GM06990 (cell line): ENCODE measurements at places on chromosomes 16 and 17.

- no peak for DNase-seq
Measured at GRCh38 chr16:19923396-19923795, 38.7 kb upstream of the GPRC5B start.

DNA sequence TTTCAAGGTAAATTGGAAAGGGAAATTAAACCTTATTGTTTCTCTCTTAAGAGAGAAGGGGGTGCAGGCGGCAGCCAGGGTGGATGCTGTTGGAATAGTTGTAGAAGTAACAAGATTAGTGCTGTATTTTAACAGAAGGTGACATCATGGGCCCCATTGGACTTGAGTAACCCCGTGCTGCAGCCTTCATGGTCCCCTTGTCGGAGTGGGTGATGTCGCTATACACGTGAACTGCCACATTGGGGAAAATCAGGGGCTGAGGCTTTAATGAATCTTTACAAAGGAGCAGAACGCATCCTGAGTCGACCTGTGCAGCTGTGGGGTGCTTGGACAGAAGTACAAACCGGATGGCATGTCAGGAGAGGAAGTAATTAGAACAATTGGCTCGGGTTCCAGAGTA, 3.2 kb downstream of the SNX11 start:
- DNase-seq: peak; percentile 45

- DNase-seq: peak; percentile 57
Measured at GRCh38 chr17:80264205-80265075, 3.8 kb downstream of the RNF213 start.

GRCh38 chr16:4765511-4766474, 1.2 kb downstream of the ZNF500 start:
- no peak for DNase-seq

GRCh38 chr16:74997042-74997491, 1.8 kb upstream of the ZNRF1 start:
- no peak for DNase-seq

- no peak for DNase-seq
Measured at GRCh38 chr16:80759419-80760162, 44.8 kb downstream of the CDYL2 start.

DNA sequence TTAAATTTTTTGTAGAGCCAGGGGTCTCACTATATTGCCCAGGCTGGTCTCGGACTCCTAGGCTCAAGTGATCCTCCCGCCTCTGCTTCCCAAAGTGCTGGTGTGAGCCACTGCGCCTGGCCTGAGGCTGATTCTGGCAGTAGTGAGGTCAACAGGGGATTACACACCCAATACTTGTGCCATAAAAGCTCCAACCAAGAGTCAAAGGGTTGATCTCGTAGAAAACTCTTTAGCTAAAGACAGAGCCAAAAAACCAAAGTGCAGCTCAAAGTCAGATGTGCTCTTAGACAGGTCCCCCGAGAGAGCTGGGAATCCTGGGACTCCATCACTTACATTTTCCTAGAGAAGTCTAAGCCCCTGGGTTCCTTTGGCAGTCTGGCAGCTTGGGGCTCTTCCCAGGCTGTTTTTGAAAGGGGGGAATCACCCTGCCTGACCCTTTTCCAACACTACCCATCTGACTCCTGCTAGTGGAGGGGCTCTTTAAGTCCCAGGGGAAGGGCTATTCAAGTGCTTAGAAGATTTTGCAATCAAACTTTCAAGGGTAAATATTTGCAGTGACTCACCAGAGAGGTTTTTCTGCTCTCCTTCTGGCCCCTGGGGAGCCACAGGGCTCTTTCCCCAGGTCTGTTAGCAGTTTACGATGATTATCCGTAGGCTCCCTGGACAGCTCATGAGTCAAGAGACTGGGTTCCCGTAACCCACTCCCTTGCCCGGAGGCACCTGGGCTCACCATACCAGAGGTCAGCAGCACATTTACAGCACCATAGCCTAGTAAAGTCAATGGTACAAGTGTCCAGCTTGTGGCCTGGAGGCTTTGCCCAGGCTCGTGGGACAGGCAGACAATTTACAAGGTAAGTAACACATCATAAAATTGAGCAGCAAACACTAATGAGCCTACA, 408.7 kb downstream of the SLC39A11 start:
- no peak for DNase-seq

GRCh38 chr16:85303354-85303883, 191.1 kb upstream of the CIBAR2 start:
- peak; percentile 74 for DNase-seq

DNA sequence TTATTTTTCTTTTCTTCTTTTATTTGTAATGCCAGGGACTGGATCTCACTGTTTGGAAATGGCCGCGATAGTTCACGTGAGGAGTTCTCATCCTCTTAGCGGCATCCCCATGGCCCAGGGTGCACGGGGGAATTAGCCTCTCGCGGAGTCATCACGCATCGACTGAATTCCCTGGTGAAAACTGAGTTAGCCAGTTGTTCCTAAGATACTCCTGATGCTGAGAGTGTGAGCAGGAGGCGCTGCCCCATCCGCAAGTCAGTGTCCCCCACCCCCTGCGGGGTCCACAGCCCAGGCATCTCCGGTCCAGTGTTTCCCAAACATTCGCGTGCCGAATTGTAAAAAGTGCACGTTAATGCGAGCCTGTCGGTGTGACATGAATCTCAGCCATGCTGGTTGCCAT, 277.2 kb downstream of the CPPED1 start:
- DNase-seq: no peak

DNA sequence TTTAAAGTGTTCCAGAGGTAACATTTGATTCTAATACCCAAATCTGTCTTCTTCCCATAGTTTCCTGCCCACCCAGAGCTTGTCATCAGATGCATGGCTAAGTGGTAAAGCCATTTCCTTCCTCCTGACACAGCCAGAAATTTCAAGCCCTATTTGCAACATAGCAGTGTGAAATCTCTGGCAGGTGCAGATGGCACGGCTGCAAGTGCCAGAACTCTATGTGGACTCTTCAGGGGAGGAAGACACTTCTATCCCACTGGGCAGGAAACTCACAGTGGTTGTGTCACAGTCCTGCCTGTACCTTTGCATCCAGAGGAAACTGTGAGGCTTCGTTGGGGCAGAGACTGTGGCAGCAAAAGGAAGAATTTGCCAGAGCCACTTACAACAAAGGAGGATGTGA, 13.2 kb downstream of the DYNLRB2 start:
- DNase-seq: no peak

DNA sequence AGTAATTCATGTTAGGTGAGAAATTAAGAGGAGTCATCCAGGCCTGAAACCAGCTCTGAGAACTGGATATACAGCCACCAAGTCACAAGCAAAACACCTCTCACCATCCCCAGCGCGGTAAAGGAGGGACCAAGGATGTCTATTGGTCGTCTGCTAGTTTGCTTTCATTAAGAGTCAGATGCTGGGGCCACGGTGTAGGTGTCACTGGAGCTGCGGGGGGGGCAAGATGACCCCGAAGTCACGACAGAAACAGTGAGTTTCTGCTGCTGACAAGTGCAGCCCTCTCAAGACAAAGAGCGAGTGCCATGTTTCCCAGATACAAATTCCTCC, 790 bp downstream of the NCBP3 start:
- peak; percentile 46 for DNase-seq

- no peak for DNase-seq
Measured at GRCh38 chr16:30787613-30788378, 791 bp upstream of the ZNF629 start.

GRCh38 chr16:30491744-30492308, 19.3 kb downstream of the ITGAL start:
- no peak for DNase-seq

DNA sequence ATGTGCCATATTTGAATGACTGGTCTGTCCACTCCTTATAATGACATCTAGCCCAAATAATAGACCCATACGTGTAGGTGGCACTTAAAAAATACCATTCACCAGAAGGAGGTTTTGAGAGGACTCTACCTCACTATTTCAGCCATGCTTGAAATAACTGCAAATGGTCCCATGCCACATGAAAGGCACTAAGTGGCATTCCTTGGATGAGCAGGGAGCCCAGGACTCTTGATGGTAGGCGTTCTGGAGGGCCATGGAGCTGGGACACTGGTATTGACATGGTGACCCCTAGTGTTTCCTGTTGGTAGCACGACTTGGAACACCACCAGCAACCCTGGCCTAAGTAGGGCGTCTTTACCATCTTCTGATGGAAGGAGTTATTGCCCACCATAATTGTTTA, 148.7 kb upstream of the ZFHX3 start:
- peak; percentile 13 for DNase-seq

- DNase-seq: no peak
Measured at GRCh38 chr17:14318109-14318917, 17.4 kb downstream of the HS3ST3B1 start.

DNA sequence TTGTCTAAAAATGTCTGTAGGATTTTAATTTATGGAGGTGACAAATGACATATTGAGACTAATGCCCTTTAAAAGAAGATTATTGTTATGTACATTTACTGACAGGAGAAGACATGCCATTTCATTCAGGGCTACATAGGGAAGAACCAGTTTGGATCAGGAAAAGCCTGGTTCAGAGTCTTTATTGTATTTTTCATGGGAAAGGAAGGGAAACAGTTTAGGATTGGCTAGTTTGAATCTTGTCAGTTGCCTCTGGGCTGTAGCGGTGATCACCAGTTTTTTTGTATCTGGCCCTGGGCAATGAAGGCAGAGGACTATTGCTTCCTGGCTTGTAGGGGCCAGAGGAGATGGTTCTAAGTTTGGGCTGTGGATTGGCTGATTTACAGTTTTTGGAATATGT, 31.8 kb downstream of the NSRP1 start:
- DNase-seq: no peak

DNA sequence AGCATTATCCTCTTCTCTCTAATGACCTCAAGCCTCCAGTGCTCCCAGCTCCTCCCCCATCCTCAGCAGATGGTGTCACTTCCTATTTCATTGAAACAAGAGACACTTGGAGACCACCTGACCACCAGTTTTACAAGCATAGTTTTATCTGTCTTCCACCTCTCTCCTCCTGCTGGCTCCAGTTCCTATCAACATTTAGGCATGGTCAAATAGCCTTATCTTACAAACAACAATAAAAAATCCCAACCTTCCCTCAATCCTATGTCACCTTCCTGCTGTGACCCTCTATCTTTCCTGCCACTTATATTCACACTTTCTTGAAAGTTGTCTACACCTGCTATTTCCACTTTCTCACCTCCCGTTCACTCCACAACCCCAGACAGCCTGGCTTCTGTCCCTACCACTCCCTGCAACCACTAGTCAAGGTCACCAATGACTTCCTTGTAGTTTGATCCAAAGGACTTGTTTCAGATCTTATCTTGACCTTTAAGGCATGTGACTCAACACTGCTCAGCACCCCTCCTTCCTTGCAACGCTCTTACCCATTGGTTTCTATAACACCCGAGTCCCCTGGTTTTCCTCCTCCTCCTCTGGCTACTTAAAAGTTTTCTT, 4.3 kb upstream of the NTN1 start:
- no peak for DNase-seq

DNA sequence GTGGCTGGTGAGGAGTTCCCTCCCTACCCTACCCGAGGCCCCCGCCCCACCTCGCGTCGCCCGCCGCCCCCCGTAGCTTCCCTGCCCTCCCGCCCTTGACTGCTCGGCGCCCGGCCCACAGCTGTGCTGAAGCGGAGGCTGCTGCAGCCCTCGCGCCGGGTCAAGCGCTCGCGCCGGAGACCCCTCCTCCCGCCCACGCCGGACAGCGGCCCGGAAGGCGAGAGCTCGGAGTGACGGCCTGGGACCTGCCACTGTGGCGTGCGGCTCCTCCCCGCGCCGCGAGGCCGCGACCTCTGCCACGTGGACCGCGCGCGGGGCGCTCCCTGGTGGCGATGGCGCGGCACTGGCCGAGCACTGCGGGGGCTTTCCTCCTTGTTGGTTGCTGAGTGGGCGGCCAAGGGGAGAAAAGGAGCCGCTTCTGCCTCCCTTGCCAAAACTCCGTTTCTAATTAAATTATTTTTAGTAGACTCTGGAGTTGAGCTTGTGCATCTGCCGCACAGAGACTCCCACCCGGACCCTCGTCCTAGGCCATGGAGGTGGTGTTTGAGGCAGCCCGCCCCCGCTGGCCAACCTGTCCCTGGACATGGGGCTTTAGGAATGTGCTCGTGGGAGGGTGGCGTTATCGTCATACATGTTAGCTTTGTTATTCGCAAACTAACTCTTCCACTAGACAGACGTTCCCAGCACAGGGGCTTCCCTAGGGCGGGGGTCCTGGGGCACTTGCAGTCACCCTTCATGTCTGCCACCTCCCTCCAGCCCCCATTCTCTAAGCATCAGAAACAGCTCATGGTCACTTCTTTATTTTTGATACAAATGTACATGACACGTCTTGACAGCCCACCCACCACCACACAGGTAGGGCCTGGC, 4.4 kb downstream of the TP53I13 start:
- DNase-seq: no peak

DNA sequence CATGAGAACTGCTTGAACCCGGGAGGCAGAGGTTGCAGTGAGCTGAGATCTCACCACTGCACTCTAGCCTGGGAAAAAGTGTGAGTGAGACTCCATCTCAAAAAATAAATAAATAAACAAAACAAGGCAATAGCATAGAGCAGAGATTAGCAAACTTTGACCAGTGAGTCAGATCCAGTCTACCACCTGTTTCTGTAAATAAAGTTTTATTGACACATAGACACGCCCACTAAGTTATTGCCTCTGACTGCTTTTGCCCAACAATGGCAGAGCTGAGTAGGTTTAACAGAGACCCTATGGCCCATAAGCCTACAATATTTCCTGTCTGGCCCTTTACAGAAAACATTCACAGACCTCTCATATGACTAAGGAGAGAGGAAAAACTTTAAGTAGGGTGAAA, 44.3 kb downstream of the XYLT1 start:
- no peak for DNase-seq

DNA sequence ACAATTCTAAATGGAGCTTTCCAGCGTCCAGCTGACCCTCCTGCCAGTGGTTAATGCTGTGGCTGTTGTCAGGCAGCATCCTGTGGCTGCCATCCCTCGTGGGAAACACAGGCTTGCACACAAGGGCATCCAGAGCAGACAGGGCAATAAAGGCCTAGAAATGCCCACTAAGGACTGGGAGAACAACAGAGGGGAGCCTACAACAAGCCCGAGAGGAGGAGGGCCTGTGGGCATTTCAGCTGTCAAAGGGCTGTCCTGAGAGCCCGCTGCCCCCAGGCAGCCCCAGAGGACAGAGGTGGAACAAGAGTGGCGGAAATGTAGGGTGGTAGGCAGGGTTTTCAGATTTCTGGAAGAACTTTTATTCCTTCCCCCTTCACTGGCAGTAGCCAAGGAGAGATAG, 81.1 kb downstream of the TNRC6C start:
- no peak for DNase-seq

DNA sequence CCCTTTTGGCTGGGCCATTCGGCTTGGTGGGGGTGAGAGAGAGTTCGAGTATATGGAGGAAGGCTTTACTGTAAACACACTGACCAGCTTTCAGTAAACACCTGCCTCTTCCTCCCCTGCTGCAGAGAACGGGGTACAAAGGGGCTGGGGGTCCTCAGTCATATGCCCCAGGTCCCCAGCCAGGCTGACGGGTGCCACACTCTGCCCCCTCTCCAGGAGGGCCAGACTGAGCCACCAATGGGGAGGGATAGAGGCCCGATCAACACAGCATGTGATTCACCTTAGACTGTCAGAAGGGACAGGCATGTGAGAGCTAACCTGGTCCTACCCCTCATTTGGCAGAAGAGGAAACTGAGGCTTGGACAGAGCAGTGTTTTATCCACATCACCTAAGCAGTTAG, 13.0 kb downstream of the NHERF1 start:
- DNase-seq: no peak
